Activated CD4-positive, alpha-beta T cell treated with anti-CD3 and anti-CD28 coated beads, Interleukin-2, amount 10 ng/mL, durations not matched to agents 7 days and 5 days (primary cell): ENCODE measurements at places on chromosomes 13 and 19. TPM values are rescaled to one million over a fixed set of nuclear protein-coding genes. Genes with fewer than 3 reads are reported as not detected.

LATS2 gene
- total RNA-seq, result 3.1 TPM

FOXO1 gene
- total RNA-seq, result 46.5 TPM

CA11 gene
- total RNA-seq, result 10.1 TPM

- no peak for DNase-seq
These were observed 8.3 kb downstream of the FUT6 start for GRCh38 chr19:5831159-5831558.

- no peak for DNase-seq
These were observed 9.5 kb downstream of the IL17D start for GRCh38 chr13:20713014-20713376.

DNA sequence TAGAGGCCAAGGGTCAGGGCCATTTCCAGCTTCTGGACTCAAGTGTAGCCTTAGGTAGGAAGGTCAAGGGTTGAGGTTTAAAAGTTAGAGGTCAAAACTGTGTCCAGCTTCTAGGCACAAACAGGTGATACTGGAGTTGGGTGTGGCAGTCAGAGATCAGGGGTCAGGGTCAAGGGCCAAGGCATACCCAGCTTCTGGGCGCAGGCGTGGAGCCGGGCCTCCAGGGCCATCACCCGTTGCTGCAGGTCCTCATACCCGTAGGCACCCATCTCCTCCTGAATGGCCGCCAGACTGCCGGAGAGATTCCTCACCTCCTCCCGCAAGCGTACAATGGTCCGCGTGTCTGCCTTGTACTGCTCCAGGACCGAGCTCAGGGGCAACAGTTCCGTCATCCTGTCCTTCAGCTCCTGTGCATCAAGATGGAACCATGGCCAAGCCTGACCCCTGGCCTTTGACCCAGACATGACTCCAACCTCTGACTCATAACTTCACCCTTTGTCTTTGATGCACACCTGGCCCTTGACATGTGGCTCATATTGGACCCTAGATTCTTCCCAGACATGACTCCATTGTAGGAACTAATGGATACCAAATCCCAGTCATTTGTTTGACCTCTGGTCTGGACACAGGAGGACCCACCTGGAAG lies 22.1 kb downstream of the PIN1 start:
- no peak for DNase-seq

DNA sequence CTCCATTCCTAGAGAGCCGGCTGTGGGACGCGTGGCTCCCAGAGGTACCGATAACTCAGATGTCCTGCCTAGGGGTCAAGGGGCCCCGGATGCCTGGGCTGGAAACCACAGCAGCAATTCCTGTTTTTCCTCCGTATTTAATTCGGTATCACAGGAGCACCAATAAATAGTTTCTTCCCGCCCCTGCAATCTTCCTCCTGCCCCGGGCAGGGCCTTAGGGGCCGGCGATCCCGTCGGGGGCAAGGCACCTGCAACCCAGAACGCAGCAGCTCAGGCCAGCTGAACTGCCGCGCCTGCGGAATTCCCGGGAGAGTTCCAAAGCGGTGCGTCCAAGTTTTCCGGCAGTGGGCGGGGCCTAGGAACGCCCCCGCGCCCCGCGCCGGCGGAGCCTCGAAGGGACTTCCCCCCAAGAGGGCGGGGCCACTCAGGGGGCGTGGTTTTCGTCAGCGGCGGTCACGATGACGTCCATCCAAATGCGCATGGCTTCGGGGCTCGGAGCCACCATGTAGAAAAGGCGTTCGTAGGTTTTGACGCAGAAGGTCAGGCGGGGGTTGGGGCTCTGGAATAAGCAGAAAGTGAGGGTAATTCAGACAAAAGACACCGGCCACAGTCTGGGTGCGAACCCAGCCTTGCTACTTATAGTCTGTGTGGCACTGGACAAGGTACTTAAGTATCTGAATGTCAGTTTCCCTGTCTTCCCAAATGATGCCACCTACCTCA lies 9.7 kb upstream of the LYPD3 start:
- DNase-seq, result peak; percentile 93

GRCh38 chr13:48400090-48400694 lies 12.7 kb downstream of the LPAR6 start:
- DNase-seq, result no peak

DNA sequence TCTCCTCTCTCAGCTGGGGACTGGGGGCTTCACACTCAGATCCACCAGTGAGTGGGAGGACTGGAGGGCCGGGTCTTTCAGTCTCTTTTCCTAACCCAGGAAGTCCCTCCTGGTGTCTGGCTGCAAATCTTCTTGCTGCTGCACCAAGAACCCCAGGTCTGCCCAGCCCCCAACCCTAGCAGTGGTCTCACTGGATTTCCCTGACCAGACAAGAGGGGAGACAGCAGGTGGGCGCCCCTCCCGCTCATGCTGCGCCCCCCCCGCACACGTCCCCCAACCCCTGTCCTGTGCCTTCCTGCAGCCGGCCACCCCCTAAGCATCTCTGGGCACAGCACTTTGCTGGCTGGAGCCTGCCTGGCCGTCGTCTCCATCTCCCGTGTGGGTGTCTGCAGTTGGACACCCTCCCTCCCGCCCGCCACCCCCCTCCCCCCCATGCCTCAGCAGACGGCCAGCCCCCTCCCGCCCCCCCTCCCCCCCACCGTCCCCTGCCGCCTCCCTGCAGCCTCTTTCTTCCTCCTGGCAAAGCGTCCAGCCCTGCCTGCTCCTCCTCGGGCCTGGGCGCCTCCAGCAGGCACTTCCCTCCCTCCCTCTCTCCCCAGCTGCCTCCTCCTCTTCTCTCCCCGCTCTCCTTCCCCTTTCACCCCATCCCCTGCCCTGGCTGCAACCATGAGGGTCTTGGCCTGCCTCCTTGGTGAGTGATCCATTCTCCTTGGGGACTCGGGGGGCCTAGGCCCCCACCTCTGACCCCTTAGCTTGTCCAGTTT lies at the start of gene SSC5D:
Gene SSC5D, plus strand, starts transcription at position 513 of the 764 bp plus-strand sequence. Its CDS starts 154 bp downstream, at position 667.
- DNase-seq, result no peak
